Renal cortical epithelial cell (primary cell): ENCODE measurements at places on chromosomes 1 and 21. TPM values are rescaled to one million over a fixed set of nuclear protein-coding genes. Genes with fewer than 3 reads are reported as not detected.

DNA sequence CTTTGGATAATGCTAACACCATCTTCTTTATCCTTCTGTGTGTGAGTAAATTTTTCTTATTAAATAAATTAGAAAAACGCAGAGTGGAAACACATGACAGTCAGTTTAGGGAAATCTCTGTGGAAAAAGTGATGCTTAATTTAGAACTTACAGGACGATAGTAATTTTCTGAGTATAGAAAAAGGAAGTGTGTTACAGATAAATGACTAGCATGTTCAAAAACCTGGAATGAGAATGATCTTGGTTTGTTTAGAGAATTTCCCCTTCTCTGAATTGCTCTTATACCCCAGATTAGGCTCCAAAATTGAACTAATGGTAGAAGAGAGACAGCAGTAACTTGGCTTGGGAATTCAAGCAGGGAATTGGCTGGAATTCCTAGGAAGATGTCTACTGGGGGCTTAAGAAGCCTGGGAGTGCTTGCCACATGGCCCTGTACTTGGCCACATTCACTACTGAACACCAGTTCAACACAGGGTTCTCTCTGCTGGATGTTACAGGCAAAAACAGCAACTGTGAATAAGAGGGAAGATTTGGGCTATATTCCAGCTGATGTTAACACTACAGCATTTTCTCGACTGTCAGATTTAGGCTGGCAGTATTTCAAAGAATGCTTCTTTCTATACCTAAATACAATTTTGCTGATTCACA is 1004.2 kb downstream of the TTLL7 start:
- DNase-seq = no peak

DNA sequence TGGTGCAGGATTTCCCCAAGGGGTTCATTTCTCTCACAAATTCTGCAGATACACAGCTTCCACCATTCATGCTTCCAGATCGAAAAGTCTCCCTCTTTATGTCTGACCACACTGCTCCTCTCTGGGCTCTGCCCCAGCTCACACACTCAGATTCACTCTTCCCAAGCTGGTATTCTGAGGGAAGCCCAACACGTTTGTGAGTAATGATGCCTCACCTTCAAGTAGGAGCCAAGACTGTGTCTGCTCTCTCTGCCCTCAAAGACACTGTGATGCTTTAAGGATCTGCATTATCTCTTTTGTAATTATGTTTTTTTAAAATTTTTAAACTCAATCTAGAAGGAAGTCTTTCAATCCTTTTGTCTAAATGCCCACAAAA is 19.8 kb downstream of the PRAMEF11 start:
- DNase-seq = no peak

DNA sequence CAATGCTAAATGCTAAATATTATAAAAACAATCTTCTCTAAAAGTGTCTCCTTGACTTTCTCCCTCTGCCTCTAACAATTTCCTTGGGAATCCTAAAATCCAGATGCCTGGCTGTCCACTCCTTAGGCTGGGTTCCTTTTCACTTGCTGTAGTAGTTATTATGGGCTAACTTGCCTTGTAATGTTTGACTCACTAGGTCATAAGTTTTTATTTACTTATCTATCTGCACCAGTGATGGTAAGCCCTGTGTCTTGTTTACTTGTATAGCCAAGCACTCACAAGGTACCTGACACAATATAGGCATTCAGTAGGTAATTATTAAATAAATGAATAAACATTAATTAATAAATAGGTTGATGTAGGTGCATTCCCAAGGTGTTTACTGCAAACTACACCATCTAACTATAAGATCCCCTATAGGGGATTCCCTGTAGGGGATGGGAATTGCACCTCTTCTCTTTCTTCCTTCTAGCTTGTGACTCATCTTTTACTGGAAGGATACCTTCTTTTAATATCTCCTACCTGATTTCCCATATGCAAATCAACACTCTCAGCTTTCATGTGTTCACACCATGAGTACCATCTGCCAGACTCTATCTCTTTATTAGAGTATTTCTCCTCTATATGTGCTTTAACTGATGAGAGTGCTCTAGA is 14.7 kb upstream of the CHIA start:
- DNase-seq = no peak

The NEXN gene
- 6.4 and 22.4 TPM in 2 replicates for total RNA-seq

The NUP210L gene
- 0.05 TPM in 1 of 2 replicates, not detected in the other for total RNA-seq

DNA sequence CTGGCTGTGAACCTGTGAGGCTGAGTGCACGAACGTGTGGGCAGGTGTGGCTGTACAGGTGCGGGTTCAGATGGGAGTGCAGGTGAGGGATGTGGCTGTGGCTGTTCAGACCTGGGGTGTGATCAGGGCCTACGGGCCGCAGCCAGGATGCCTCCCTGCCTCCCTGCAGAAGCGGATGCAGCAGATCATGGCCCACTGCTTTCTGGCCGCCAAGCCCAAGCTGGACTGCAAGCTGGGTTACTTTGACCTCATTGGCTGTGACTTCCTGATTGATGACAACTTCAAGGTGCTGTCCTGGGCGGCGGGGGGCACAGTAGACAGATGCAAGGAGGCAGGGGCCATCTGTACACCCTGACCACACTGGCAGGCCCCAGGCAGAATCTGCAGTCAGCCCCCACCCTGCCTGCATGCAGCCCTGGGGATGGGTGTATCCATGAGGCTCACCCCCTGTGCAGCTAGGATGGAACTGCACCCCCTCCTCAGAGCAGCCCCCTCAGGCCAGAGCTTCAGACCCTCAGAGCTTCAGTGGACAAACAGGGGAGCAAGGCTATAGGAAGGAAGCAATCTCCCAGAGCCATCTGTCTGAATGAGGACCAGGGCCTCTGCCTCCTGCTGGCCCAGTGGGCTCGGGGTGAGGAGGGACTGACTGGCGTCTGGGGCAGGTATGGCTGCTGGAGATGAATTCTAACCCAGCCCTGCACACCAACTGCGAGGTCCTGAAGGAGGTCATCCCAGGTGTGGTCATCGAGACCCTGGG is 9.8 kb downstream of the TNFRSF18 start:
- no peak for DNase-seq

DNA sequence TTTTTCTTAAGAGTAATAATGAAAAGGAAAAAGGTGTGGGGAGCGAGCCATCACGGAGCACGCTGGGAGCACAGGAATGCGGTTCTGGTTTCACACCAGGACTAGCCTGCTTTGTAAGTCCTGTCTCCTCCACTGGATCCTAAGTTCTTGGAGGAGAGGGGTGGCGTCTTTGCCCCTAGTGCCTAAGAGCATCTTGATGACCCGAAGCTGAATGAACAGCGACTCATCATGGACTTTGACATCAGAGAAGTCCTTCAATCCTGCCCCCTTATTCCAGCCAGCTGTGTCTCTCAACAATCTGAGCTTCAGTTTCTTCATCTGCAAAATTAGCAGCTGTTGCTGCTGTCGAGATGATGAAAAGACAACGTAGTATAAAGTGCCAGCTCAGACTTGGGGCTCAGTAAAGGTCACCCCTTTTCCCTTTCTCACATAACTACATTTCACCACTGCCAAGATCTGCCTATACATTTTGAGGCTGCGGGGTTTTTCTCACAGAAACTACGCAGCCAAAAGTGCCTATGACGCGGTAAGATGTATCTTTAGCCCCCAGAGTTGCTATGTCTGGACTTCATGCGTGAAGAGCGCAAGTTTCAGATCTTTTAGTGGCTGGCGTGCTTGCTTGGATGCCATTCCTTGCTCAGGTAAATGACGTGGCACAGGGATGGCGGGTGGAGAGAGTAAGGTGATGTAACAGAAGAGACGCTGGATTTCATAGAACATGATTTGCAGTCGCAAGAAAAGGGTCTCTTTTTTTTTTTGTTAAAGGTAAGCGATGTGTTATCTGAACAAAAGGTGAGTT is 4.9 kb upstream of the PRDM2 start:
- DNase-seq = no peak

The HENMT1 gene
- total RNA-seq = 2.3 and 2.9 TPM in 2 replicates

- no peak for DNase-seq
Measured at GRCh38 chr1:237931581-237931980, 40.9 kb upstream of the ZP4 start.

DNA sequence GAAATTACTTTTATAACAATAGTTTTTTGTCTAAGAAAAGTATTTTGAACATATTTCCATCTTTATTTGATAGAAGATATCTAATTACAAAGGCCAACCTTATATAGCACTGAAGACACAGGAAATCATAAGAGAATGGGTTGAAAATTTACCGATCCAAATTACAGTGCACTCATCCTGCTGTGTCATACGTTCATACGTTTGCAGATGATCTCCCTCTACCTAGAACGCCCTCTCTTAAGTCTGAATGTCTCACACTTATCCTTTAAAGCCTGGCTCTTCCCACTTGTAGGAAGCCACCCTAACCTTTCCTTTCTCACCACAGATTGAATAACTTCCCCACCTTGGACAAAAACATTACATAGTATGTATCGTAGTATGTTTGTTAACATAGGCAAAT is 9.3 kb downstream of the ASH1L start:
- DNase-seq = no peak

DNA sequence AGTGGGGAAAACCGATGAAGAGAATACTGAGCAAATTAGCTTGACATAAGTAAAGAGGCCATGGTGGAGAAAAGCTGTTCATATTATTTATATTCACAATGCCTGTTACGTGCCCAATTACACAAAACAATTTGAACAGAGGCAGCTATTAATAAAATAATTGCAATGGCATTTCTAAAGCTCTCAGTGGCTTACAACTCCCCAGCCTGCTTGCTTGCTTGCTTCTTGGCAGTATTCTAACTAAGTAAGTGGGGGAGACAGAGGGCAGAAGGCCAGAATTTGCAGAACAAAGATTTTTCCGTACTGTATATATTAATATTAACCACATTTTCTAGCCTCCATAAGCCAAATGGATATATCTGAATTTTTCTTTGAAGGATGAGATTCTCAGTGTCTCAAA is 12.9 kb downstream of the PTPN14 start:
- no peak for DNase-seq

DNA sequence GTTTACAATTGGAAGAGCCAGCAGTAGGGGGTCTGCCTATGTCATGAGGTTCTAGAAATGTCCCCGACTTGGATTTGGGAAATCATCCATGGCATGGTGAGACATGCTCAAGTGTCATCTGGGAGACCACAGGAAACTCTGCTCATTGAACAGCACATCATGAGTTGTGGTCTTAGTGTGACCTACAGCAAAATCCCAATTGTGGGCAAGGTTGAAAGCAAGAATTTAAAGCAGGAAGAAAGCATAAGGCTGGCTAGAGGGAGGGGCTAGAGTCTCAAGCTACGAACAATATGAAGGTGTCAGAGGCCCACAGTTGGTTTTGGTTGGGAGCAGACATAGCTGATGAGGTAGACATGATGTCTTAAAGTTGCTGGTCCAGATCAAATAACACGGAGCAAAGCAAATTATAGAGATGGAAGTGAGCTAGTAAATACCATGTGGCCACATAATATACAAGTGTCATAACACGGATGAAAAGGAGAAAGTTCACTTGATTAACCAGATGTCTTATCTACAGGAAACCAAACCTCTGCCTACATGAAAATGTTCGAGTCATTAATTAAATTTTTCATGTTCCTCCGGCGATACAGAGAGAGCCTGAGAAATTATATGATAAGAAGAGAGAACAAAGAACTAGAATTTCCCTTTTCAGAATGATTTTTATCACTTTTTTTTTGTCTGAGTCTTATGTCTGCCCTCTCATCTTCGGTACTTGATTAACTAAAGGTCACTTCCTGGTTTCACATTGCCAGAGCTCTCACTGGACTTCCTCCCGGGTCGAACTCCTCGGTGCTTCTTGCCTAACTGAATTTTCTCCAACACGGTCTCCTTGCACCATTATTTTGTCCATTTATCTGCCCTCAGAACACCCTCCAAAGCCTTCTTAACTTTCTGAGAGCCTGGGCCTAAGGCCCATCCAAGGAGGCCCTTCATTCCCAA is 67.5 kb upstream of the DUSP10 start:
- DNase-seq = no peak

- DNase-seq = no peak
Measured at GRCh38 chr1:236836157-236836556, 41.1 kb downstream of the MTR start.

- no peak for DNase-seq
Measured at GRCh38 chr1:40785446-40785845, 1.9 kb downstream of the KCNQ4 start.

DNA sequence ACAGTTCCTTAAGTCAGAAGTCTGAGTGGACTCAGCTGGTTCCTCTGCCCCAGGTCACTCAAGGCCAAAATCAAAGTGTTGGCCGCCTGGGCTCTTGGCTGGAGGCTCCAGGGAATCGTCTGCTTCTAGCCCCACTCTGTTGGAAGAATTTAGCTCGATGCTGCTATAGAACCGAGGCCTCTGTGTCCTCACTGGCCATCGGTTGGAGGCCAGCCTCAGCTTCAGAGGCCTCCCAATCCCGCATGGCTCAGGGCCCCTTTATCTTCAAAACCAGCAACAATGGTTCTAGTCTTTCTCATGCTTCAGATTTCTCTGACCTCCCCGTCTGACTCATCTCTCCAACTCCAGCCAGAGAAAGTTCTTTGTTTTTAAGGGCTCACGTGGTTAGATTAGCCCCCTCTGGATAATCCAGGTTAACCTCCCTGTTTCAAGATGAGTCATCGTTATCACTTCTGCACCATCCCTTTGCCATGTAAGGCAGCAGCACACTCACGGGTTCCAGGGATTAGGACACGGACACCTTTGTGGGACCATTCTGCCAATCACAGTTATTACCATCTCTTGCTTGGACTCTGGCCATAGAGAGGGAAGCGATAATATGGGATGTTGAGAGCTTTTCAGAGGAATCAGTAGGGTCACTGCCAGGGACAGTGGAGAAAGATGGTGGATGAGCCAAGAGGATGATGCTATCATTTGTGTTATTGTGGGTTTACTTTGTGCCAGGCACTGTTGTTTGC is 13.6 kb downstream of the FHAD1 start:
- DNase-seq = peak; percentile 19

- DNase-seq = peak; percentile 14
Measured at GRCh38 chr1:59978026-59978425, 51.5 kb upstream of the CYP2J2 start.

The DNAI4 gene
- 14.1 and 42.3 TPM in 2 replicates for total RNA-seq

The ENAH gene
- total RNA-seq = 85.8 and 205 TPM in 2 replicates

GRCh38 chr21:17460094-17460493 is 52.7 kb upstream of the CXADR start:
- no peak for DNase-seq

GRCh38 chr1:67524143-67525052 is 94.2 kb upstream of the SERBP1 start:
- DNase-seq = peak; percentile 81

GRCh38 chr1:21045351-21045750 is 131.3 kb downstream of the EIF4G3 start:
- no peak for DNase-seq

GRCh38 chr1:116164604-116165368 is 53.6 kb downstream of the MAB21L3 start:
- DNase-seq = no peak

The TP73 gene
- under 0.01 TPM in 2 replicates for total RNA-seq

- no peak for DNase-seq
Measured at GRCh38 chr1:184930232-184930631, 44.1 kb downstream of the NIBAN1 start.

GRCh38 chr1:114457675-114458236 is 53.2 kb downstream of the TRIM33 start:
- DNase-seq = no peak

- DNase-seq = no peak
Measured at GRCh38 chr1:17635811-17636210, 96.3 kb downstream of the ARHGEF10L start.

GRCh38 chr1:245823408-245824147 is 668.8 kb downstream of the KIF26B start:
- DNase-seq = no peak

GRCh38 chr1:211478376-211478775 is 13.6 kb downstream of the RD3 start:
- DNase-seq = no peak

GRCh38 chr1:216237927-216238542 is 185.2 kb downstream of the USH2A start:
- DNase-seq = no peak

The UBXN11 gene
- 1.9 and 9.6 TPM in 2 replicates for total RNA-seq
